AG08395 (cell line): ENCODE measurements at places on chromosomes 5 and 9.
A peak's percentile ranks its signal among the peaks of the same experiment; 100 is the strongest.

DNA sequence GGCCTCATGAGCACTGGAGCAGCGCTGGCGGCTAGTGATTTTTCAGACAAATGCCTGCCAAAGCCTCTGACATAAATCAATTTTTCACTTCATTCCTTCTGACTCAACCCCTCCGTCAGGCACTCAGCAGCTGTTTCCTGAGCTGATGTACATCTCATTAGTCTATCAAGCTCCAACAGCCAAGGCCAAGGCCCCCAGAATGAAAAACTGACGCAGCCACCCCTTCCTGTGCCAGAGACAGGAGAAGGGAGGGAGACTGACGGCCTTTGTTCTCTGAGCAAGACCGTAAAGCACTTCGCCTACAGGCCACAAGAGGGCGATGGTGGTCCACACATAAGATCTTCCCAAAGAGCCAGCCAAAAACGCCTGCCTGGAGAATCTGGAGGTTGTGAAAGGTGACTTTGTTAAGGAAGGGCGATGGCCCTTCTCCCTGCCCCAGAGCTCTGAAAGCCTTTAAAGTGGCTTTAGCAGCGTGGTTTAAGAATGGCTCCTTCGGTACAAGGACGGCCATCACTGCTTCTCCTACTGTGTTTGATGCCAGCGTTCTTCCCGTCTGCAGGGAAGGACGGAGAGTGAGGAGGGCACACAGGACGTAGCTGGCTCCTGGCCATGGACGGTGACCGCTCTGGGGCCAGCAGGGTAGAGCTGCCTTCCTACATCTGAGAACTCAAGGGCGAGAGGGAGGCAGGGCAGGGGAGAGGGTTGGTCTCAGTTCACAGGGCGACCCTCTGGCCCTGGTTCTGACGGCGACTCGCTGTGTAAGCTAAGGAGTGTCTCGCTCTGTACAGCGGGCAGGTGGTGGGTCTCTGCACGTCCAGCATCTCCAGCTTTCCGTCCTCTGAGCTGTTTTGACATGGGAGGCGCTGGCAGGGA, 37.0 kb downstream of the ALG2 start:
- peak; percentile 88 for DNase-seq

GRCh38 chr5:111556501-111556900, 44.2 kb upstream of the STARD4 start:
- no peak for DNase-seq

GRCh38 chr9:96603305-96604003, 16.2 kb downstream of the CDC14B start:
- DNase-seq: peak; percentile 19

GRCh38 chr9:137357166-137357565, 55.1 kb upstream of the NRARP start:
- DNase-seq: no peak

GRCh38 chr5:161372682-161373344, 173.7 kb downstream of the GABRB2 start:
- no peak for DNase-seq

GRCh38 chr5:124707520-124707919, 38.9 kb downstream of the ZNF608 start:
- no peak for DNase-seq

DNA sequence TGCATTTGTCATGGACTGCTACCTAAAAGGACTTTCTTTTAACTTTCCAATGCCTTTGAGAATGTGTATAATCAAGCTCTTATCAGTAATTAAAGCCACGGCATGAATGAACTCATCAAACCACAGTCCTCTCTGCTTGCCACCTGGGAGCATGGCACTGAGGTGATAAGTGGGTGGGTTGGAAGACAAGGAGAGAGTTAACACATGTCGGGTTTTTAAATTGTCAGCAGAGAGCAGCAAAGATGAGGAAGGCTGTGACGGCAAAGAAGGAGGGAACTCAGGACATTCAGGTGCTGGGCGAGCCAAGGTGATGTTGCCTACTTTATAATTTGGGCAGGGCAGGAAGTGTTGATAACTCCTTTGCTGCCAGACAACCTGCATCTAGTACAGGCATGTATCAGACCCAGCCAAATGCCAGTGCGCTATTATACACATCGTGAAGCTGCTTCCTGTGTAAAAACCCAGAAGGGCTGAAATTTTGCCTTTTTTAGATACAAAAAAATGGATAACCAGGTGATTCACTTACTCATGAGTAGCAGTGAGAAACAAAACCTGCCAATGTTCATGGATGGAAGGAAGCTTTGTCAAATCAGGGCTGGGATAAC, 269.1 kb downstream of the KIF4B start:
- DNase-seq: no peak

GRCh38 chr9:89428901-89429890, 68.7 kb downstream of the SEMA4D start:
- no peak for DNase-seq

DNA sequence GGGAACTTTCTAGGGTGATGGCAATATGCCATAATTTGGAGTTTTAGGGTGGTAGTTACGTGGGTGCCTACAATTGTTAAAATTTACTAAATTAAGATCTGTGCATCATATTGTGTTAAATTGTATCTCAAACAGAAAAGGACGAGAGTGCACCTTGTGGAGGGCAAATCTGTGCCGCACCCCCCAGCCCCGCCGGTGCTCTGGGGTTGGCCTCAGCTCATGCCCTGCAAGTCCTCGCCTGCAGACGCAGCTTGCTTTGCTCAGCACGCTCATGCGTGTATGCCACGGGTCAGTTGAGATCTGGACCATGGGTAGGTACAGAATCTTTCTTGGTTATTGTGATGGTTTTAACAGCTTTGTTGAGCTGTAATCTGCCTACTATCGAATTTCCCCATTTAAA, 33.7 kb upstream of the FCN1 start:
- DNase-seq: no peak

GRCh38 chr5:121033334-121033733, 569.2 kb downstream of the PRR16 start:
- DNase-seq: no peak

DNA sequence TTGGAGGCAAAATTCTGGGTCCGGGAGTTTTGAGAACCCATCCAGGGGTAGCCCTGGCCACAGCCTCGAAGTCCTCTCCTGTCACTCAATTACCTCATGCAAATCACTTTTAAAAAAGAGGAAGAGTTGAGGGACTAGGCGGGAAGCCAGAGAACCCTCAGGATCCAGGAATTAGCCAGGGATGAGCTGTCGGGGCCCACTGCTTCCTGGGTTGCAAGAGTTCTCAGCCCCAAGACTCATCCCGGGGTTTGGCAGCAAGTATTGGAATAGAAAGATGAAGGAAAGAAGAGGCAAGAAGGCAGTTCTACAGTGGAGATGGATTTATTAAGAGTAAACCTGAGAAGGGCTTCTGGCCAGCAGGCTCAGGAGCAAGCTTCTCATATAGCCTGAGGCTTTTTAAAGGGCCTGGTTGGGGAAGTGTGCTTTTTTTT, 25.6 kb downstream of the C9orf50 start:
- peak; percentile 46 for DNase-seq

- DNase-seq: no peak
Observed at GRCh38 chr5:113735751-113736150, 222.3 kb downstream of the YTHDC2 start.

GRCh38 chr5:172096207-172096940, 89.9 kb upstream of the FBXW11 start:
- DNase-seq: no peak

DNA sequence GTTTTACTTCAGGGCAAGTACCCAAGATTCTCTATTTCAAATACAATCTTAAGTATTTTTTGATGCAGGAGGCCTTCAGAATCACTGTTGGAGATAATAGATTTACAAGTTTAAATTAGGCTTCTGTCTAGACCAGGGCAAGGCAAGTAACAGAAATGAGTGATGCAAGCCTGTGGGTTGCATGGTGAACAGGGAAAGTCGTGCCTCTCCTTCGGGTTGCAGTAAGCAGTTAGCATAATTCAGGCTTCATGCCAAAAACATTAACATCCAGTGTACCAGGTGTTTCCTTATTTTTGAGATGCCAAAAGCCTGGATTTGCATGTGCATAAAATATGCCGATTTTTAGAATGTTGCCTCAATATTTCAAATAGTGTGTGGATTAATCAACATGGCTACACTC, 369.0 kb downstream of the CAAP1 start:
- no peak for DNase-seq

- DNase-seq: no peak
Observed at GRCh38 chr9:133064241-133065069, 2.7 kb downstream of the CEL start.

GRCh38 chr9:124078641-124079040, 67.1 kb downstream of the LHX2 start:
- DNase-seq: peak; percentile 85

DNA sequence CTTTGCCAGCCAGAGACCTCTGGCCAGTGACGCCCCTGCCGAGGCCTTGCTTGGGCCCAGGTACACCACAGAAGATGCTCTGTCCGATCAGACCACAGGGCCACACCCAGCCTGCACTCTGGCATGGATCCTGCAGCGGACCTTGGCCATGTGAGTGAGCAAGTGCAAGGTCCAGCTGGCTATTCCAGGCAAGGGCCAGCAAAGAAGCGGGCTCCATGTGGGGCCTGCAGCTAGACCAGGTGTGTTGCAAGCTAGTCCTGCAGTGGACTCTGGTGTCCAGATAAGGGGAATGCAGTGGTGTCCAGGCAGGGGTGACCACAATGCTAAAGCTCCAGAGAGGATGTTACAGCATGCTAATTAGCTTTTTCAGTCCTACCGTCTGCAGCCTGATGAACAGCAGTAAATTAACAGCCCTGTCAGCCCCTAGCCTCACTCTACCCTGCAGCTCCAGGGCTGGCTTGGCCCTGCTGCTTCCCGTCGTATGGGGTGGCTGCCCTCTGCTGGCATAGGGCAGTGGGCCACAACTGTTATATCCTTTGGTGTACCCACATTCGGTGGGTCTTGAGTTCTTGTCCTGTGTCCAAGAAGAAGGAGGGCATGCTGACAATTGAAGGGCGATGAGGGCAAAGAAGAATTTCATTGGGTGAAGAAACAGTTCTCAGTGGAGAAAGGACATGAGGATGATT, 284.5 kb upstream of the POU5F2 start:
- DNase-seq: no peak

GRCh38 chr9:85004818-85005413, 335.4 kb downstream of the NTRK2 start:
- DNase-seq: no peak

DNA sequence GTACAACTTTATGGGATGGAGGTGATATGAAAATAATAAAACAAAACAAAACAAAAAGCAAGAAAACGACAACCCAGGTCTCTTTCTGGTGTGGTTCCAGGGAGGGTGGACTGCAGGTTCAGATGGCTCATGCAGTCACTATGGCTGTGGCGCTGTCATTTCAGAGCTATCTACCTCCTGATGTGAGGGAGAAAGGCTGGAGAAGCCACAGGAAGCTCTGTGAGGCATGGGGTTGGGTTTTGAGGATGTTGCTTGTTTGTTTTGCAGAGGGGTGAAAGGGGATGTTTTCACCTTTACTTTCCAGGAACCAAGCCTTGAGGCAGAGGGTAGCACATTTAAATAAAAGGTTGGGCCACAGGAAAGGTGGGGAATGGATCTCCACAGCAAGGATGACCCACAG, 18.7 kb downstream of the NIPAL4 start:
- no peak for DNase-seq

GRCh38 chr9:108282872-108283271, 572.9 kb downstream of the ACTL7B start:
- no peak for DNase-seq

GRCh38 chr5:169700611-169701010, 63.5 kb downstream of the DOCK2 start:
- DNase-seq: no peak

DNA sequence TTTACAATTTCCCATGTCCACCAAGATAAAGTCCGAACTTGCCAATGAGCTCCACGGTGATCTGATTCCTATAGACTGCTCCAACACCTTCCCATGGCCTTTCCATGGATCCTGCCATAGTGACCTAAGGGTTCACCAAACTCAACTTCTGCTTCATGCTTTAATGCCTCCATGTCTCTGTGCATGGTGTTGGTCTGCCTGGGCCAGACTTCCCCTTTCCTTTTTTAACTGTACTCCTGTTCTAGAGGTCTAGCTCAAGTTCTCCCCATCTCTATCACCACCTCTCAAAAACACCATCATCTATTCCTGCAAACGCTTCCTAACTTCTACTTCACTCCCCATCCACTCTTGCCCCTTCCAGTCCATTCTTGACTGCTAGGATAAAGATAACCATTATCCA, 14.8 kb upstream of the SMARCA2 start:
- no peak for DNase-seq

DNA sequence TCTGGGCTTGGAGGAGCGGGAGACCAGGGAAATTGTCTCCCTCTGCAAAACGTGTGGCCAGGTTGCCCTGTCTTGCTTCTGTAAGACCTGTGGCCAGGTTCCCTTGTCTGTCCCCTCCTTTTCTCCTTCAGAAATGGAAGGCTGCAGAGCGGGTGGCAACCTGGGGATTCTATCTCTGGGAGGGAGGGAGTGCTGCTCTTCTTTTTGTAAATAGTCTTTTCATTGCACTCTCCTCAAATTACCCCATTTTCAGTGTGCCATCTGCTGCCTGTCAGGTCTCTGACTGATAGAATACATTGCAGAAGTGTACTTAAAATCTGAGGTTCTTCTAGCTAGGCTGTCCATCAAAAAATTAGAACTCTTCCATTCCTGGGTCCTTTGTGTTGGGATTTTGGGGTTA, 126.0 kb downstream of the GABRB2 start:
- no peak for DNase-seq

DNA sequence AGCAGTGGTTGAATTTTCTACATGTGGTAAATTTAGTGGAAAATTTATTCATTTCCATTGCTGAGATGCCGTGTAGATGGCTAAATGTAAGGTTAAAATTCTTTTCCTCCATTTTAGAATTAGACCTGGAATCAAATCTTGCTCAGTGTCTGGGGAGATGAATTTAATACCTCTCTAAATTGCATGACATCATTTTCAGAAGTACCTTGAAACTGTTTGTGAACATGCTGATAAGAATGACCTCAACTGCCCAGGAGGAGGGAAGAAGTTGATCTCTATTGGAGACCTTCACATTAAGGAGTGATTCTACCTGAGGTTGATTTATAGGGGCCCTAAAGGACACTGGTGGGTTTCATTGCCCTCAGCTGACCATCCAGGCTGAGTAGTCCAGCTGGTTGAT, 116.7 kb upstream of the EGFLAM start:
- DNase-seq: no peak

- DNase-seq: no peak
Observed at GRCh38 chr5:125814119-125814518, 609.1 kb upstream of the GRAMD2B start.

GRCh38 chr5:90170261-90170660, 239.3 kb downstream of the CETN3 start:
- DNase-seq: no peak

GRCh38 chr9:117414906-117415331, at the start of gene ASTN2:
Gene ASTN2 (minus strand): TSS chr9:117415057. CDS start chr9:117414938, 119 bp downstream.
- peak; percentile 21 for DNase-seq

- no peak for DNase-seq
Observed at GRCh38 chr9:88973281-88974045, 17.8 kb upstream of the S1PR3 start.

- no peak for DNase-seq
Observed at GRCh38 chr5:110634475-110634874, 92.0 kb downstream of the TMEM232 start.
